ENCODE measurements at places on chromosomes 3 and 15.

DNA sequence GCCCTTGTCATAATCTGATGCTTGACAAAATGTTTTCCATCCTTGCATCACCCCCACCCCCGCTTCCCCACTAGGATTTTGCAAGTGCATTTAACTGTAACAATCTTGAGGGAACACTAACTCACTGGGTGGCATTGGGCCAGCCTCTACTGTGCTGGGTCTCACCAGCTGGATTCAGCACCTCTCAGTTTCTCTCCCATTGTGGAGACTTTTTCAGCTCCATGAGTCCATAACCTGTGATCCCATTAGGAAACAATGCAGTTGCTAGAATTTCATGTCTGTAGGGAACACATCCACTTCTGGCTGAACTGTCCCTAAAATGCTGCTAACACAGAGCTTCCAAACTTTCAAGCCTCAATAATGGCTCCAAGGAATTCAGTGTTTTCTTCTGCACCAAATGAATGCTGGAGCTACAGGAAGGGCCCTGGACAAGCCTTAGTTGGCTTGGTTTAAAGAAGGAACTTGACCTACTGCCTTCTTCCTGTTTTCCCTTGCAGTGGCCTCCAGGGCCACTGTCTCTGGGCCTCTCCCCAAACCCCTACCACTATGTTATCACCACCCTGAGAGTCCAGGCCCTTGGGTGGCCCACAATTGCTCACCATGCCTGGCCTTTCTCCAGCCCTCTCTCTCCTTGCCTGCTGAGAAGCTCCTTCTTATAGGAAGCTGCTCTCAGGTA, 15.6 kb downstream of the CYP19A1 start:
- DNase-seq, result no peak

GRCh38 chr3:65751123-65751700, 287.5 kb downstream of the MAGI1 start:
- DNase-seq, result no peak

- DNase-seq, result no peak
These were observed 30.8 kb upstream of the LMCD1 start for GRCh38 chr3:8470801-8471200.

GRCh38 chr15:98853617-98854420, 153.8 kb downstream of the PGPEP1L start:
- DNase-seq, result no peak

DNA sequence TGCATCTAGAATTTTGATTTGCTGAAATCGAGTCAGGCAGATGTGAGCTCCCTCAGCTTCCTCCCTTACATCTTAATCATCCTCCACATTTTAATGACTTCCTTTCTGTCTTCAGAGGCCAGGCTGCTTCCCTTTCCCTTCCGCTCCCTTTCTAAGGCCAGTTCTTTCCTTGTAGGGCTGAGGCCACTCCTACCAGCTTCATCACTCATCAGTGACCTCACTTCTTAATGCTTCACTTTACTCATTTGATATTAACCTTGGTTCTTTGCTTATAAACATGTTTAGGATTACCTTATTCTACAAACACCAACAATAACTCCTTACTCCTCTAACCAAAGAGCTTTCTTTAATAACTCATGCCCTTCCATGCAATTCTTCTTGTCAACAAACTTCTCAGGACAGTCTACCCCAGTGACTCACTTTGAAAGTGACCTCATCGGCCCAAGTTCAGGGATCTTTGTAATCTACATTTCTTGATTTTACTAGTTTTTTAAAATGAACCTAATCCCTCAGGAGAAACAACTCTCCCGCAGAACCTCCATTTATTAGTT, 23.9 kb downstream of the ILDR1 start:
- DNase-seq, result no peak

- no peak for DNase-seq
These were observed 616.4 kb upstream of the CBLB start for GRCh38 chr3:106485217-106485616.

DNA sequence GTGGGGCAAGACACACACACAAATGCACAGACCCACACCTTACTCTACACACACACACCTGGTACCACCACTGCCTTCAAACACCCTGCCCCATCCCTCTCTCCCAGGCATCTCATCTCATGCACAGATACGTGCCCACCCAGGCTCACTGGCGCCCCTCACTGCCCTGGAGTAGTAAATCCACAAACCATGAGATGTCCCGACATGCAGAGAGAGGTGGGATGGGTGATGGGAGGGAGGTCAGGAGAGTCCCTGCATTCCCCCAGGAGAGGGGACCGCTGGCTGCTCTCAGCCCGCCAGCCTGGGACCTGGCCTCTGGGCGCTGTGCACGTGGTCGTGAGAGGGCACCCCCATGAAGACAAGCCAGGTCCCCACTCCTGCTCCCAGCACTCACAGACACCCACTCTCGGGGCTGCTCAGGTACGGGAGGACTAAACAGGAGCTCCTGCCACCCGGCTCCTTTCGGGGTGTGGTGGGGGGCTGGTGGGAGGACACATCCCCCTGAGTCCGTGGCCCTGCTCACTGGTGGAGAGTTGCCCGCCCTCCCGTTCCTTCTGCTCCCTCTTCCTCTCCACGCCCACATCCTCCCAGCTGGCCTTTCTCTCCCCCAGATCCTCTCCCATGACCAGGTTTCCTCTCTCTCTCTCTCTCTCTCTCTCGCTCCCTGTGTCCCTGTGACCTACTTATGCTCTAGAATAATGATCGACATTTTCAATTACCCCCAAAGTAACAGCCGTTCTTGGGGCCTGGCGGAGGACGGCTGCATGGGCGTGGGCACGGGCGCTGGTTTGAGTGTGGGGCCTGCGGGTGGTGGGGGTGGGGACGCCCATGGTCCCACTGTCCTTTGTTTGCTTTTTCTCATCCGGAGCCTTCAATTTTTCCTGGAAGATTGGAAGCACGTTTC, 18.9 kb upstream of the CSPG4 start:
- DNase-seq, result no peak

DNA sequence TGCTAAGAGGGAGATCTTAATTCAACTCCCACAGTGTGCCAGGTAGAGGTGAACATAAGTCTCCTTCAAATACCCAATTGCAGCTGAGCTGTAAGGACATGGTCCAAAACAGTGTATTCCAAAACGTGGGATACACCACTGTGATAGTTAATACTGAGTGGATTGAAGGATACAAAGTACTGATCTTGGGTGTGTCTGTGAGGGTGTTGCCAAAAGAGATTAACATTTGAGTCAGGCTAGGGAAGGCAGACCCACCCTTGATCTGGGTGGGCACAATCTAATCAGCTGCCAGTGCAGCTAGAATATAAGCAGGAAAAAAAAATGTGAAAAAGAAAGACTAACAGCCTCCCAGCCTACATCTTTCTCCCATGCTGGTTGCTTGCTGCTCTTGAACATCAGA, 45.1 kb upstream of the PHLDB2 start:
- DNase-seq, result no peak

DNA sequence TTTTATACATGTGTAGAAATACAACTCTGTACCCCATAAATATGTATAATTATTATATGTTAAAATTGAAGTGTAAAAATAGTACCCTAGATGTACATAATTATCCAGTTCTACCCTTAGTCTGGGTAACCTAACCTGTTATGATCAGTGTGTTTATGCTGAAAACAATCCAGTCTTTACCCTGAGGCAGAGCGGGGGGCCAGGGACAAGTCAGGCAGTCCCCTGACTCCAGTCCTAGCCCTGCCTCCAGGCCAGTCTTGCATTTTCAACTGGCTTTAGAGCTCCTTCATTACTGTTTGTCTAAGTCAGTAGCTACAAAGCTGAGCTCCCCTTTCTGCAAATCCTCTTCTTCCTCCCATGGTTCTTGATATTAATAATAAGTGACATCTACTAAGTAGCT, 3.1 kb downstream of the MESD start:
- DNase-seq, result no peak

GRCh38 chr3:59249698-59250361, 200.0 kb upstream of the CFAP20DC start:
- no peak for DNase-seq

GRCh38 chr3:45553469-45553974, 41.0 kb upstream of the LIMD1 start:
- DNase-seq, result no peak

DNA sequence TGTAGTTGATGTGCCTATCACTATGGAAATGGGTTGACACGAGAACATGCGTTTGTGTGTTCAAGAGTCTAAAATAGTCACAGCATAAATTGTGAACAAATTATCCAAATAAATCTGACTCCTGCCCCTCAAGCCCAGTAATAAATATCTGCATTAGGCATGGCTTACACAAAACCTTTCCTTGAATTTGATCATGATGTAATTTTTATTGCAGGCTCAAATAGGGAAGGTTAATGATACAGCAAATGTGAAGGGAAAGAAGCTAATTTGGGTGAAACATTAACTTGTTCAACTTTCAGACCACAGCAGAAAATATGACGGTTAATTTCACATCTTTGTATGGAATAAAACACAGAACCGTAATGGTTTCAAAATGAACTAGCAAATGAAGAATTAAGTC, 74.6 kb downstream of the WNT5A start:
- no peak for DNase-seq

- DNase-seq, result no peak
These were observed 139.6 kb downstream of the RBPMS2 start for GRCh38 chr15:64635499-64636495.

DNA sequence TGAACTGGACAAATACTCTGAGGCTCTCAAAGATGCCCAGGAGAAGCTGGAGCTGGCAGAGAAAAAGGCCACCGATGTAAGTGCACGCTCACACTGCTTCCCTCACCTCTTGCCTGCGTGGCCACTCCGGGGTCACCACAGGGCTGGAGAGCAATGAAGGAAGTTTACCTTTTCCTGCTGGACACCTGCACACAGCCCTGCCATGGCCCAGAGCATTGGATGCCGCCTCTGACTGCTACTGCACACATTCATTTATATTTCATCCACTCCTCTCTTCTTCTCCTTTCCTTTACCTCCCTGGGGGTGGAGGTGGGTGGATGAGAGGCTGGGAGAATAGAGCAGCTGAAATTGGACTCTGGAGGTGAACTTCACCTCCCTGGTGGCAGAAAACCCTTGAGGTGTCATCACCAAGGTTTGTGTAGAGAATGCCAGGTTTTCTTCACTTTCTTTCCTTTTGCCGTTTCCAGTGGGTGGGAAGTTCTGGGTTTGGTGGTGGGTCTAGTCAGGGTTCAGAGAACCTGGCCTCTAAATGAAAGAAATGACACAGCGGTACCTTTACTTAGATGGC, 1.6 kb downstream of the TPM1 start:
- no peak for DNase-seq

DNA sequence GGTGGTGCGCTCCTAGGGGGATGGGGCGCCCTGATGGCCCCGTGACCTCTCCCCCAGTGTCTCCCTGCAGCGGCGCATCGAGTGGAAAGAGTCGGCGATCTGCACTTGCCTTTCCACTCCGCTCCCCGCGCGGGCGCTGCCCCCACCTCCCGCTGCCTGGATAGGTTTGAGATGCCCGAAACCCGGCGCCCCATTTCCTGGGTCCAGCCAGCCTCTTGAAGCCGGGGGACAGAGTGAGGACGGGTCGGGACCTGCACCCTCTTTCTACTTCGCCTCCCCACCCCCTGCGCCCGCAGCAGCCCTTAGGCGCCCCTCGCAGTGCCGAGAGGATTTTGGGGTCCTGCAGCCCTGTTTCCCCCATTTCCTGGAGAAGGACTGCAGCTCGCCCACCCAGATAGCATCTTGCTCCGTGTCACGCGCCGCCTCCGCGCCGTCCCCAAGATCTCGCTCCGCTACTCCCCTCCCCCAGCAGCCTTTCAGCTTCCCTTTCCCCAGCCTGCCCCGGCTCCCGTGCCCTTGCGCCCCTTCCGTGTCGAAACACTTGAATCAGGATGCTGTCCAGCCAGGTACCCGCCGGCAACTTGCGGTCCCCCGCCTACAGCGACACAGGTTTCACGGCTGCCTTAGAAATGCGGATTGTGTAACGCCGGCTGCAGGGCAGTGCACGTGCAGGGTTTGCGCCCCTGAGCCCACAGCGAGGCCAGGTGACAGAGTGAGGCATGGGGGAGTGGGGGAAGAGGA, 519 bp downstream of the ABHD6 start:
- peak; percentile 64 for DNase-seq

DNA sequence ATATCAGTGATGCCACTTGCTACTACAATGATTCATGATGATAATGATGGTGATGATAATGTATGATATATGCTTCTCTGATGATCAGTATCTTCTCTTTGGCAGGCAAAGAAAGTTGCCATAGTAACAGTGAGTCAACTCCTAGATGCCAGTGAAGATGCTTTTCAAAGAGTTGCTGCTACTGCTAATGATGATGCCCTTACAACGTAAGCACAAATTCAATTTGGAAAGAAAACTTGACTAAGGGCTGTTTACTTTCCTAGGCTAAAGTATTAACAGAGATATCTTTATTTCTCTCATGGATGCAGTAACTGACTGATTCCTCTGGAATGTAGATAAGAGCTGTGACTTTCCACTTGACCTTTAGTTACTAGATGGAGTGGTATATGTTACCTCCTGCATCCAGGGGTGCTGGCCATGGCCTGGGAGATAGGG, 27.8 kb downstream of the ADGRG7 start:
- no peak for DNase-seq

- DNase-seq, result no peak
These were observed 24.2 kb upstream of the BNC1 start for GRCh38 chr15:83308671-83309070.

DNA sequence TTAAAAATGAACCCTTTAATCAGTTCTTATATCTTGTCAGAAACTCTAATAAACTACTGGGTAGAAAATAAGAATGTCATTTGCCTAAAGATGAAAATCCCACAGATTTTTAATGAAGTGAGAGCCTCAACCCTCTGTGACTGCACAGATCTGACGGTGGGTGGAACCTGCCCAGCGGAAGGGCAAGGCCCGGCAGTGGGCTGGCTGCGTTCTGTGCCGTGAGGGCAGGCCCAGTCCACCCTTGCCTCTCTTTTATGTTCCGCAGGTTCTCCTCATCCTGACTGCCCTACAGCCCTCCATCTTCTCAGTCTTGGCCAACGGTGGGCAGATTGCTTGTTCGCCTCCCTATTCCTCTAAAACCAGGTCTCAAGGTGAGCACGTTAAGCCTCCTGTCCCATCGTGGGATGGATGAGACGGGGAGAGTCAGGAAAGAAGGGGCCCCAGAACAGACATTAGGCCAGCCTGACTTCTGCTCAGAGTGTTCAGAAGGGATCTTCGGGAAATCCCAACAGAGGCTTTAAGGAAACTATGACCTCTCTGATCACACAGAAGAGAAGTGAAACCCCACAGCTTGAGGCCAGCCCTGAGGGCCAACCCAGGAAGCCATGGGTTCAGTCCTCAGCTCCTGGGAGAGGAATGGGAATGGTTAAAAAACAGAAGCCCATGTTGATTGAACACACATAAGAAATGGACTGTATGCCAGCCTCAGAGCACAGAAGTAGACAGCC, 16.0 kb downstream of the SLC51A start:
- DNase-seq, result no peak

DNA sequence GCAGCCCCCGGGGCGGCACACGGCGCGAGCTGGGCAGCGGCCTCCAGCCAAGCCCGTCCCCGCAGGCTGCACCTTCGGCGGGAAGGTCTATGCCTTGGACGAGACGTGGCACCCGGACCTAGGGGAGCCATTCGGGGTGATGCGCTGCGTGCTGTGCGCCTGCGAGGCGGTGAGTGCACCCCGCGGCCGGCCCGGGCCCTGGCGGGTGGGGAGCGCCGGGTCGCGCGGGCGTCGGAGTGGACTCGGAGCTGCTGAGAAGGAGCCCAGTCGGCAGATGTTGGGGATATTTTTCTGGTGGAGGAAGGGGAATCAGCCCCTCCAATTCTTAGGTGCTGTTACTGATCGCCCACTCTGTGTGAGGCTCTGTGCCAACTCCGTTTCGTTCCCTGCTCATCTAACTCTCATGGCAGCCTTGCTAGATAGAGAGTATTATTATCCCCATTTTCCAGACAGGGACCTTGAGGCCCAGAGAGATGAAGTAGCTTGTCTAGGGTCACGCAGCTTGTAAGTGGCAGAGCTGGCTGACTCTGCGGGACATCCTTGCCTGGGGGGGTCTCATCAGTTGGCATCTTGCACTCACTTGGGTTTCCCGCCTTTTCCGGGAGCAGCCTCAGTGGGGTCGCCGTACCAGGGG, 890 bp downstream of the CHRD start:
- no peak for DNase-seq

All from activated CD4-positive, alpha-beta T cell treated with anti-CD3 and anti-CD28 coated beads, Interleukin-2, amount 10 ng/mL, durations not matched to agents 7 days and 5 days (primary cell).